ENCODE measurements at places on chromosomes 5 and 9.

DNA sequence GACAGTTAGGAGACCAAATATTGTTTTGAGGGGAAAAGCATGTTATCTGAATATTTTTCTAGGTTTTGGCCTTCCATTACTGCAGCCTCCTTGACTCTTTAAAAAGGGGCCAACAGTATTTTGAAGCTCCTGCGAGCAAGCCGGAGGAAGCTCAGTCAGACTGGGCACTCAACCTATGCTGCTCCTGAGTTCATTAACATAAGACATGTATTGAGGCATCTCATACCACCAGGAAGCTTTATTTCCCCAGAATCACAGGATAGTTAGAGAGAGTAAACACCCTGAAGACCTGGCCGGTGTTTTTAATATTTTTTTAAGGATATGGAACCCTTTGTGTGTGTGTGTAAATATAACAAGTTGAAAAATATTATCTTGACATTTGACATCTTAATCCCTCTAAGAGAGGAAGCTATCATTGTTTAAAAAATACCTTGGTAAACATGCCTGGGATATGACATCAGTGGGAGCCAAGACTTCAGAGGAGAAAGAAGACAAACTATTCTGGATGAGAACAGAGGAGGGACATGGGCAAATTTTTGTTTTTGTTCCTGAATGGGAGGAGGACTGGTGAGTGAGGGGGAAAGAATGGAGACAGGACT, 139.3 kb upstream of the SLIT3 start:
- DNase-seq = no peak

DNA sequence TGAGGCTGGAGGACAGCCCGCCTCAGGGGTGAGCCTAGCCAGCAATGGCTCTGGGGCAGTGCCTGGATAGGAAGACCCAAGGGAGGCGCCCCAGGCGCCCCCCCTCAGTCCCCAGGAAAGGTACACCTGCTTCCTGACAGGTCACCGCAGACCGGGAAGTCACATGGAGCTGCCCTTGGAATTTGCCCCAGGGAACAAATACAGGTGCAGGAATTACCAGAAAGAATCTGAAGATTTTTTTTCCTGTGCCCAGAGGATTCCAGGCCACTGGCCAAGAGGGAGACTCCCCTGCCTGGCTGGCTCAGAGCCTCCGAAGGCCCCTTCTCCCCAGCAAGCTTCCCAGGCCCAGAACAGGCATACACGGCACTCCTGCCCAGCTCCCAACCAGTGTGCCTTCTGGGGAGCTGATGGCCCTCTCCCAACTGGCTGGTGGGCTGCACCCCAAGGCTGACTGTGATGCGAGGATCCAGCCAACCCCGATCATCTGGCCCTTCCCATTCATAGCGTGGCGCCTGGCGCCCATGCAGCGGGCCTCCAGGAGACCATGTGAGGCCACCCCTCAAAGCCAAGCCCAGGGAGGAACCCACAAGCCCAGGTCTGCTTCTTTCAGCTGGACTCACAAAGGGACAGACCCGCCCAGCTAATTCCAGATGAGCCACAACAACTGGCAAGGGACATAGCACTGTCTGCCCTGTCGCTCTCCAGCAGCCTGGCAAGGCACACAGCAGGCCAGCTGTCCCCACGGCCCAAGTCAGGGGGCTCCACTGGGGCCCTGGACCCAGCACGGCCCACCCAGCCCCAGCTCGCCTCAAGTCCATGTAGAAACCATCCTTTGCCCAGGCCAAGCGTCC, 2.3 kb downstream of the TPRN start:
- no peak for DNase-seq

GRCh38 chr9:35553670-35554543, 51.2 kb upstream of the TESK1 start:
- peak; percentile 66 for DNase-seq

DNA sequence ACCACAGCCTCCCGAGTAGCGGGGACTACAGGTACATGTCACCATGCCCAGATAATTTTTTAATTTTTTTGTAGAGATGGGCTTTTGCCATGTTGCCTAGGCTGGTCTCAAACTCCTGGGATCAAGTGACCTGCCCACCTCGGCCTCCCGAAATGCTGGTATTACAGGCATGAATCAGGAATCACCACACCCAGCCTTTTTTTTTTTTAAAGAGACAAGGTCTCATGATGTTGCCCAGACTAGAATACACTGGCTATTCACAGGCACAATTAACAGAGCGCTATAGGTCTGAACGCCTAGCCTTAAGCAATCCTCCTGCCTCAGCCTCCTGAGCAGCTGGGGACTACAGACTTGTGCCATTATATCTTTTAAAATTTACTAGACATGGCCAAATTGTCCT, 36.1 kb downstream of the GEMIN5 start:
- DNase-seq = no peak

DNA sequence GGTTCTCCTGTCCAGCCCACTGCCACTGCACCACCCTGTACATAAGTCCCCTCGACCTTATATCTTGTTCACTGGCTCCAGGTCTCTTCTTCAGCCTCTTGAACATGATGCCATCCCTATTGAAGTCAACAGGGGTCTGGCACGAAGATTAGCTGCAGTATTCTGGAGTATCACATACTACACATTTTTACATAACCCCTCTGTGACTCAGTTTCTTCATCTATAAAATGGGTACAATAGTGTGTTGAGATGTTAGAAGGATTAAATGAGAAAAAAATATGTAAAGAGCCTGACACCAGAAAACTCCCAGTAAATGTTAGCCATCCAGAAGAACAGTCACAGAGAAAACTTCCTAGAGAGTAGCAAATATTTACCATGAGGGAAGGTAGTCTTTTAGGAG, 98.9 kb downstream of the PIK3R1 start:
- no peak for DNase-seq

- DNase-seq = no peak
Observed at GRCh38 chr9:93572636-93573515, 3.5 kb upstream of the PHF2 start.

GRCh38 chr9:91207729-91208418, 153.8 kb downstream of the AUH start:
- DNase-seq = no peak

DNA sequence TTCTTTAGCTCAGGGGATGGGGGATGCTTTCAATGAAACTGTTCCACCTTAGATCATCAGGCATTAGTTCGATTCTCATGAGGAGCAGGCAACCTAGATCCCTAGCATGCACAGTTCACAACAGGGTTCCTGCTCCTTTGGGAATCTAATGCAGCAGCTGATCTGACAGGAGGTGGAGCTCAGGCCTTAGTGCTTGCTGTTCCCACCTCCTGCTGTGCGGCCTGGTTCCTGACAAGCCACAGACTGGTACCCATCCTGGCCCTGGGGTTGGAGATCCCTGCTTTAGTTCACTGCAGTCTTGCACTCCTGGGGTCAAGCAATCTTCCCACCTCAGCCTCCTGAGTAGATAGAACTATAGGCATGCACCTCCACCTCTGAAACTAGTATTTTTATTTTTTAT, 1369.8 kb upstream of the NUDT12 start:
- DNase-seq = no peak

DNA sequence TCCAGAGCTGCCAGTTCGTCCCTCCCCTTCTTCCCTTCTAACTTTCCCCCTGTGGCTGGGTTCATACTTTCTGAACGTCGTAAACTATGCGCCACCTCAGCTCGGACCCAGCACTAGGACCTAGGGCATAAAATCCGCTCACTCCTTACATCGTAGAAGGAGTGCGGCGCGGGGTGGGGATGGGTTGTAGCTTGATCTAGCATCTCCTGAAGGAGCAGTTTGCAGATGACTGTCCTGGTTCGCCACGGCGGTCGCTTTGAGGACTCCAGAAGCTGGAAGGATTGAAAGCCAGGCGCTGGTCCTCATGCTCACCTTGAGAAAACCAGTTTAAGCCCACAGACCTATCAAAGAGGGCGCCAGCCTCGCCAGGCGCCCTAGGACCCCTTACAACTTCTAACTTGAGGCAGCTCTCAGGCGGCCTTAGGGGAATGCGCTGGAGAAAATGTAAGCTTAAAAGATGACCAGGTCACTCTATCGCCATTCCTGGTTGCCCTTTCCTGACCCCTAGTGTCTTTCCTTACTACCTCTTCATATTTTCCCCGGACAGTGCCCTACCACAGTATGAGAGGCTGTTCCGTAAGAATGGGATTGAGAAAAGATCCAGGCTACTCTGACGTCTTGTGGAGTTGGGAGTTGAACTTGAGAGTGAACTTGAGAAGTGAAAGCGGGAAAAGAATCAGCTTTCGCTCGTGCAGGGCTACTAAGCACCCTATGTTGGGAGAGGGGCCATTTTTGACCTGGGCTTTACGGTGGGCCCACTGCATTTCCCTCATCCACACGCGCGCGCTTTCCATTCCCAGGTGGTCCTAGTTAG, 2.8 kb downstream of the RORB start:
- no peak for DNase-seq

GRCh38 chr9:13291718-13292117, 12.2 kb upstream of the MPDZ start:
- no peak for DNase-seq

- DNase-seq = no peak
Observed at GRCh38 chr5:98940581-98940980, 11.8 kb upstream of the CHD1 start.

DNA sequence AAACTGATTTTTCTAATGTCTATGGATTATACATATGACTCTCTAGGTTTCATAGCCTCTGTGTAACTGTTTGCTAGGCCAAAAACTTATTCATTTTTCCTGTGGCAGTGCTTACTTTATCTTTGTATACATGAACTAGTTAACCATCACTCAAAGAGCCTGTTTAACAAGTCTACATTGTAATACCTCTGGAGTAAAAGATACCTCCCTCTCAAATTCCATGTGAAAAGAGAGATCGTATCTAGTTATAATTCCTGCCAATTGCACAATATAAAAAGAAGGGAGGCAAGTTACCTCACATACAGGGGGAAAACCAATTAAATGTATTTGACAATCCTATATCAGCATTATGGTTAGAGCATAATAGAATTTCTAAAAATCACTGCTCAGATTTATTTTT, 271.9 kb upstream of the ST8SIA4 start:
- no peak for DNase-seq

- no peak for DNase-seq
Observed at GRCh38 chr9:546235-546634, 295.3 kb upstream of the DMRT1 start.

DNA sequence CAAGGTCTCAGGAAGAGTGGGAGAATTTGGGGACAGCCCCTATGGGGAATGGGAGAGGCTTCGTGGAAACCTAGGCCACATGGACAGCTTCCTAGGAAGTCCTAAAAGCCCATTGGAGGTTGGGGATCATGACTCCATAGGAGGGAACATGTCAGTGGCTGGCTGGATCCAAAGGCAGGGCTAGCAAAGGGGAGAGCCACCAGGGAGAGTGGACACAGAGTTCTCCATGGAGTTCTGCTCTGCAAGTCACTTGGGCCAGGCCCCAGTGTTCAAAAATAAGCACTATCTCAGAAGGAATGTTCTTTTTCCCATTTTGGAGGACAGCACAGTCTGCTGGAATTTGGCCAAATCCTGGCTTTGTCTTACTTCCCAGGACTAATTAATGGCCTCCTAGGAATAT, 140.6 kb upstream of the RAD23B start:
- no peak for DNase-seq

- DNase-seq = no peak
Observed at GRCh38 chr5:157959370-157959769, 100.4 kb upstream of the CLINT1 start.

DNA sequence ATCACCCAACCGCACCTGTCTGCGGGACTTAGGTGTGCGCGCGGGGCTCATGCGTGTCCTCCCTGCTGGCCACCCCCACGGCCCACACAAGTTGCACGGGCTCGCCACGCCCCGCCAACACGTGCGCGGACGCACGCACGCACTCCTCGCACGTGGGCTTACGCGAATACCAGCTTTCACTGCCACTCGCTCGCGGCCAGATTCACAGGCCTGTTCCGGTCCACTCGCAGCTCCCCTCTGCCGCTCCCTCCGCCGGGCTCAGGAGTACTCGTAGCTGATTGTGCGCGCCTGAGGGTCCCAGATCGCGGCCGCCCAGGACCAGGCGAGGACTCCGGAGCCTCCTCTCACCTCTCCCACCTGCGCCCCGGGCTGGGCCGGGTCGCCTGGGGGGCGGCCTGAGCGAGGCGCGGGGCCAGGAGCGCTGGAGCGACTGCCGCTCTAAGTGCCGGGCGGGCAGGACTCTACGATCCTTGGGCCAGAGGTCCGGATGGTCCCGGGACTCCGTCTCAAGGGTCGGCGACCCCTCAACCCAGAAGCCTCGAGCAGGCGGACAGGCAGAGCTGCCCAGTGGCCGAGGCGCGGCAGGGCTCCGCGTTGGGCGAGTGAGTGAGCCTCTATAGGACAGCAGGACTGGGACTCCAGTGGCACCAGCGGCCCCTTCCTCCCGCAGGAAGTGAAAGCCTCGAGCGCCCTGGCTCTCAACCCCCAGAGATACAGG, 3.4 kb downstream of the PCDHGC5 start:
- no peak for DNase-seq

DNA sequence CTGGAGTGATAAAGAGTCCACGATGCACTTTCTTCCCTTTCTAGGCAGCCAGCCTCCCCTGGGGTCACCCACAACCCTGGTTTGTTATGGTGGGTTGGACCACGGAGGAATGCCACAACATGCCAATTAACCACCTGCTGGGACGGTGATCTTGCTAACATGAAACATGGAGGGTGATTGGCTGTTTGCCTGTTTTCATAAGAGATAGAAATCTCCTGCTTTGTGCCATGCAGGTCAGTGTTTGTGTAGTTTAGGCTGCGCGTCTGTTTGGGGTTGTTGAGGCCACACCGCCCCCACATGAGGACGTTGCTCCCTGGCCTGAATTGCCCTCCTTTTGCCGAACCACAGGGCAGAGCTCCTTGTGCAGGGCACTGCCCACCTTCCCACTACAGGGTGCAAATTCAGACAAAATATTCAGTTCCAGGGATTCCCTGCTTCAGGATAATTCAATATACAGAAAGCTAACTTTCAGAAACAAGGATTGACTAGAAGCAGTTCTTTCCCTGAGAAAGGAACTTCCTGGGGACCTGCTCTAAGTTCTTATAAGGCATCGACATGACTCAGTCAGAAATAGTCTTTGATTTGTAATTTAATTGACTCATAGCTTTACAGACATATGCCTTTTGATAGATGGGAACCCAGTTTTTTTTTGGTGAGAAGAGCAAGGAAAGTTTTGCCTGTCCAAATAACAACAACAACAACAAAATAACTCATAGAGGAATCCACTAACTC, 427.6 kb downstream of the GADD45G start:
- DNase-seq = no peak

DNA sequence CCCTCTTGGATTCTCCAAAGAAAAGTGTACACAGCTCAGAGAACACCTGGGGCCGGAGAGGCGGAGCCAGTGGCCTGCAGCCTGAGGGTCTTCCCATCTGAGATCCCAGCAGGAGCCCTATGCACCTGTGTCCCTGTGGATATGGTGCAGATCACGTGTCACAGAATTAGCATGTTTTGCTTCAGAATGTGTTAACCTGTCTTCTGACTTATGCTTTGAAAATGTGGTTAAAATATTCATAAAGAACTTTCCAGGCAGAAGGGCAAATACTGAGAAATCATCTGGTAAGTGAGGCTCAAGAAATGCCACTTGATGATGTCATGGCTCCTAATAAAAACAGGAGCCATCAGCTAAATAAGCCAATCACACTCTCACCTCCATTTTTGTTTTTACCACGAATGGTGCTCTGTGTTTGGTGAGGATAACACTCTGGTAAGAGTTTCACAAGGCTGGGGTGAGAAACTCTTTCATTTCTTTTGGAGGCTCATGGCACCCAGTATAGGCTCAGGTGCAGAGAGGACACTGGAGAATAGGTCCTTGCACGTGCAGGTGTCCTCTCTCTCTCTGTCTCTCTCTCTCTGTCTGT, 279.8 kb downstream of the FSTL4 start:
- no peak for DNase-seq

- no peak for DNase-seq
Observed at GRCh38 chr5:36855141-36855495, 21.5 kb upstream of the NIPBL start.

- no peak for DNase-seq
Observed at GRCh38 chr9:33437898-33438297, 9.5 kb downstream of the AQP3 start.
